Hepatic stellate cell (primary cell): ENCODE measurements at places on chromosomes 6 and 20.

DNA sequence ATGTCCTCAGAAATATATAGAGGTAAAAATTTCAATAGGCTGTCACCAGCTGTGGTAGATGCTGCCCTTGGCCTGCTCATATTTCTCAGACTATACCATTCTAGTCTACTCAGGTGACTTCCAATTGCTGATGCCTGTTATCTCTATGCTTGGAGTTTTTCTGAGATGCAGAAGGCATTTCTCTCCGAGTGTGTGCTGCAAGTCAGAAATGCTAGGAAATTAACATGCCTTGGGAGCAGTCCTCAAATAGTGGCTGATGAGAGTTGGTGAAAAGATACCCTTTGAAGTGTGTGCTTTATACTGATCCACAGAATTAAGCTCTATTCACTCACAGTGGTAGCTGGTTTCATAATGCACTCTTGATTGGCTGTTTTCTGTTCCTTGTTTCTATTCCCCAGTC is 43.2 kb upstream of the PKIB start:
- no peak for DNase-seq

DNA sequence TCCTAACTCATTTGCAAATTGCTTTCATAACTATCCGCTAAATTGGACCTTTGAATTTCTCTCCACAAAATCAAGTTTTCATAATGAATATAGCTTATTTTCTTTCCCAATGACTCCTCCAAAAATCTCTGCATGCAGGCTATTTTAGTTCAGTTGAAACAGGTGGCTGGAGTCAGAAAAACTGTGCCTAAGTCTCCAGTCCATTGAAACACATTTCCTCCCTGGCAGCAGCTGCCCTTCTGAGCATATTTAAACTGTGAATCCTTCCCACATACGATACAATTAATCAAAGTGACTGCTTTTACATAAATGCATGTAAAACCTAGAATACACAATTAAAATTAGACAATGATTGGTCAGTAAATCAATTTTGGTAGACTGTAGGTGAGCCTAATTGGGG is 344.6 kb upstream of the MARCKS start:
- no peak for DNase-seq

DNA sequence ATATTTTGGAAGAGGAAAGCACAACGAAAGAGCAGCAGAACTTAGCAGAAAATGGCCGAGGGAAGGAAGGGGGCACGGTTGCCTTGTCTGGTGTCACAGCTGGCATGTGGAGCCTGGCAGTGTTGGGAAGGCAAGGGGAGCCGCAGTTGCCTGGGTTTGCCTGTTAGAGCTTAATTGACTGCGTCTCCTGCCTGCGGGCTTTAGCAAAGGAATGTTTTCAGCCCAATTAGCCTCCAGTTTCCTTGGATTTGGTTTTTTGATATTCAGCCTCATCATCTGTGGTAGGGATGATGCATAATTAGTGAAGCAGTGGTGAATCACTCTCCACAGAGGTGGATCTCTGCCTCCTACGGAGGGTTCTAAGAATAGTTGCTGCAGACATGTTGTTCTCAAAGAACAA is 832.6 kb downstream of the QKI start:
- no peak for DNase-seq

DNA sequence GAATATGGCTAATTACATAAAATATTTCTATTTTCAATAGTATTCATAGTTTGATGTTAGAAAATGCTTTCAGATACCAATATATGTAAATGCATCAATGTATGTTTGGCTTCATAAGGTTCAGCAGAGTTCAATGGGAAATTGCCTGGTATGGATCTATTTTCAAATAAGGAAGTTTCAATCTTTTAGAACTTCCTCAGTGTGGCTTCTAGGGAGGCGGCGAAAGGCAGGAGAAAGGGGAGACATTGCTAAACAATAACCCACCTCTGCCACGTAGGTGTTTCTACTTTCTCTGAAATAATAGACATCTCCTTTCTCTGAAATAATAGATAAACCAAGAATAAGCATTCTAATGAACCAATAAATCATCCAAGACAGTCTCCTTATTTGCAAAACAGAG is 237.7 kb upstream of the RAB32 start:
- DNase-seq: no peak
